Astrocyte (in vitro differentiated cells and primary cell): ENCODE measurements at places on chromosomes 7 and 10. TPM values are rescaled to one million over a fixed set of nuclear protein-coding genes. Genes with fewer than 3 reads are reported as not detected.

- H3K27ac ChIP-seq, result no peak overlapping the region
- H3K36me3 ChIP-seq, result no peaks in the 10 kb centered on the region
- no peaks in the 10 kb centered on the region for H3K27me3 ChIP-seq
- H3K4me1 ChIP-seq, result peaks cover 6% of the 10 kb centered on the region
- DNase-seq, result no peak
- H3K4me3 ChIP-seq, result no peak overlapping the region
These were observed 23.3 kb upstream of the HSPA12A start for GRCh38 chr10:116765648-116766081.

- H3K4me3 ChIP-seq, result no peak overlapping the region
- no peak overlapping the region for H3K27ac ChIP-seq
- no peak for DNase-seq
- H3K27me3 ChIP-seq, result no peaks in the 10 kb centered on the region
- H3K36me3 ChIP-seq, result no peaks in the 10 kb centered on the region
- H3K4me1 ChIP-seq, result no peaks in the 10 kb centered on the region
These were observed 304.5 kb downstream of the CCSER2 start for GRCh38 chr10:84632866-84633265.

DNA sequence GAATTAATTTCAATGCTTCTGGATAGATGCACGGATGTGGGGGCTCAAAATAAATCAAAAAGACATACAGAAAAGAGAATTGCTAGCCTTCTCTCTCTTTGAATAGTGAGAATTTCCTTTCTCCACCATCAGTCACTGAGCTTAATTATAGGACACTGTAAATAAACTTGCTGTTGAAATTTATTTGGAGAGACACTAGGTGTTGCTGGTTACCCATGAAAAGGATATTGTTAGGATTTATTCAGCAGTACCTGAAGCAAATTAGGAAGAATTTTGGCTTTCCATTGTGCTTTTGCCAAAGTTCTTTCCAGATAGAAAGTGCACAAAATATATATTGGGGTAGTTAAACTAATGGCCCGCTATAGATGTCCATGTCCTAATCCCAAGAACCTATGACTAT lies 27.6 kb downstream of the GCC1 start:
- no peaks in the 10 kb centered on the region for H3K27me3 ChIP-seq
- no peaks in the 10 kb centered on the region for H3K36me3 ChIP-seq
- H3K4me3 ChIP-seq, result no peak overlapping the region

DNA sequence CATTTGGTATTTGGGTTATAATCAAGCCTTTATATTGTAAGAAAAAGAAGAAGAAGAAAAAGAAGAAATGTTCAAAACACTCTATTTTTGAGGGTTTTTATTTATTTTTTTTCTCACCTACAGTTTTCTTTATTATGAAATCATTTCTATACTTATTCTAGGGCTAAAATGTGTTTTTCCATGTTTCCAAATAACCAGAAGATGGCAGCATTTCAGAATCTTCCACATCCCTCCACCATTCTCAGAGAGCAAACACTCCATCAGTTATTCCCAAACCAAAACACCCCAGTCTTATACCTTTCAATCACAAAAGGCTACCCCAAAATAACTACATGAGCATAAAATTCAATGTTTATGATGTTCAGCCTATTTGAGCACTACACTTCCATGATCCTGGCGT lies 38.7 kb upstream of the PPP1R17 start:
- H3K36me3 ChIP-seq, result no peaks in the 10 kb centered on the region
- H3K4me1 ChIP-seq, result no peaks in the 10 kb centered on the region
- no peaks in the 10 kb centered on the region for H3K27me3 ChIP-seq
- no peak overlapping the region for H3K27ac ChIP-seq
- no peak for DNase-seq
- H3K4me3 ChIP-seq, result no peak overlapping the region

- no peak overlapping the region for H3K27ac ChIP-seq
- no peaks in the 10 kb centered on the region for H3K27me3 ChIP-seq
- H3K4me1 ChIP-seq, result no peaks in the 10 kb centered on the region
- no peaks in the 10 kb centered on the region for H3K36me3 ChIP-seq
- no peak overlapping the region for H3K4me3 ChIP-seq
- DNase-seq, result no peak
These were observed 137.2 kb upstream of the ADARB2 start for GRCh38 chr10:1874533-1874932.

DNA sequence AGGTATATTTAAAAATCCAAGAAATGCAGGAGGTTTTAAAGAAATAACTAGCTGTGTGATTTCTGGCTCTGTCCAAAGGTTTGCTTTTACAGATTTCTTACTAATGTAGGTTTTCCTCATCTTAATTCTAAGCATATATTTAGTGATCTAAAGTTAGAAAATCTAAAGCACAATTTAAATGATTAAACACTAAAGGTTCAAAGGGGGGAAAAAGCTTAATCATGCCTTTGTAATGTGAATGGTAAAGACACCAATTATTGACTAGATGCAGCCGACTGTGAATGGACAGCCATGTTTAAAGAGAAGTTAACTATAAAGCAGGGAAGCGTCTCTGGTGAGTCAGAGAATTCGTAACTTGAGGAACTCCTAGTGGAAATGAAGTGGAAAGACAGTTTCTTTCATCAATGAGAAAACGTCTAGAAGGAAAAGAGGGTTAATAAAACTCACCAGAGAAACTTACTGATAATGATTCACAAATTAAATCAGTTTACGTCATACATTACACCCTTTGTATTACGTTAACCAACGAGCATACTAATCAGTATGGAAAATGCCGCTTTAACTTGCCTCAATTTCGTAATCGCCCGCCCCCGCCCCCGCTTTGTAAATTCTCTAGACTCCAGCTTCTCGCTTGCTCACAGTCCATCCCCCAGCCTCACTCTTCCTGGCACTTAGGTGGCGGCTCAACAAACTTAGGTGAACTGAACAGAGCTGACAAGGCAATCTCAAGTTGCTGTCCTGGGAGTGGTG lies 1.1 kb upstream of the HBP1 start:
- H3K27me3 ChIP-seq, result no peaks in the 10 kb centered on the region
- H3K36me3 ChIP-seq, result no peaks in the 10 kb centered on the region
- peak; percentile 84 for DNase-seq
- peak overlapping the region; percentile 67 for H3K4me3 ChIP-seq

- no peaks in the 10 kb centered on the region for H3K36me3 ChIP-seq
- H3K4me1 ChIP-seq, result no peaks in the 10 kb centered on the region
- H3K4me3 ChIP-seq, result no peak overlapping the region
These were observed 9.7 kb downstream of the RTKN2 start for GRCh38 chr10:62258926-62259325.

GRCh38 chr7:55160539-55160938 lies 141.7 kb downstream of the EGFR start:
- peaks cover 53% of the 10 kb centered on the region for H3K4me1 ChIP-seq
- no peaks in the 10 kb centered on the region for H3K27me3 ChIP-seq
- H3K27ac ChIP-seq, result peak overlapping the region; percentile 62
- H3K4me3 ChIP-seq, result no peak overlapping the region

DNA sequence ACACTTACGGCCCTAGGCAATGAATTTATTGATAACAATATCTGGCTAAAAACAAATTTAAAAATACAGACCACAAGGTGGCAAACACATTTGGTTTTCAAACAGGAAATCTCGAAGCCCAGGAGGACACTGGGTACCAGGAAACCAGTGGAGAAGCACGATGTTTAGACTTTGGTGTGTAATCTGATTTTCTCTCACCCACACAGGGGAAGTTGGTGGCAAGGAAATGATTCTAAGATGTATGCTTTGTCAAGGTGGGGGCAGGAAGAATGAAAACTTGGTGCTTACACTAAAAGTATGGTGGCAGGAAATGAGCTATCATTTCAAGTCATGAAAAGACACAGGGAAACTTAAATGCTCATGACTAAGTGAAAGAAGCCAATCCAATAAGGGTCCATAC lies 113.2 kb upstream of the ANKRD1 start:
- H3K4me1 ChIP-seq, result no peaks in the 10 kb centered on the region
- no peaks in the 10 kb centered on the region for H3K36me3 ChIP-seq
- no peaks in the 10 kb centered on the region for H3K27me3 ChIP-seq
- H3K4me3 ChIP-seq, result no peak overlapping the region
- no peak overlapping the region for H3K27ac ChIP-seq

GRCh38 chr10:52895059-52895458 lies 122.5 kb upstream of the MBL2 start:
- no peak for DNase-seq
- H3K36me3 ChIP-seq, result no peaks in the 10 kb centered on the region
- no peaks in the 10 kb centered on the region for H3K4me1 ChIP-seq
- H3K27me3 ChIP-seq, result no peaks in the 10 kb centered on the region
- no peak overlapping the region for H3K4me3 ChIP-seq
- H3K27ac ChIP-seq, result no peak overlapping the region

DNA sequence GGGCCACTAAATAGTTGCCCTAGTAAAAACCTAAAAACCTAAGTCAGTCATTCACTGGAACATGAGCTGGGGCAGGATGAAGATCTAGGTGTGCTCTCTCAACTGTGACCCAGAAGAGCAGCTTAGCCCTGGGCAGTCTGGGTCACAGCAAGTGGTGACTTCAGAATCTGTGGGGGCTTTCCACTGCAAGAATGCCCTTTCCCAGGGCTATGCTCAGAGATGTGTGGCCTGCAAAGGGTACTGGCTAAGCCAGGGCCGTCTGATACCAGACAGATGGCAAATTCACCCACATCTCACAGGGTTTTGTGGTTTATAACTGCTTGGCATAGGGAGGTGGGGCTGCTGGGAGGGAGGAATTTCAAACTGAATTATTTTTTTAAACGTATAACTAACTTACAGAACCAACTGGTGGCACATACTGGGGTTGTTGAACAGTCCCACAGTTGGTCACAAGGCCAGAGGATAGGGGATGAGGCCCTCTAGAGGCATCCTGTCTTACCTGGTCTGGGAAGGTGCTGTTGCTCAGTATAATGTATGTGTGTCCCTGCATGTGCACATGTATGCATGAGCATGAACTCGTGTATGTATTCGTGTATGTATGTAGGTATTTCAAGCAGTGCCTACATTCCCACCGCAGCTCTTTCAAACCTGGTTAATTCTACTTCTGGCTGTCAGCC lies 63.2 kb downstream of the PRPF18 start:
- no peaks in the 10 kb centered on the region for H3K27me3 ChIP-seq
- DNase-seq, result no peak
- no peak overlapping the region for H3K27ac ChIP-seq
- H3K4me3 ChIP-seq, result no peak overlapping the region
- H3K36me3 ChIP-seq, result peaks cover 94% of the 10 kb centered on the region
- no peaks in the 10 kb centered on the region for H3K4me1 ChIP-seq

DNA sequence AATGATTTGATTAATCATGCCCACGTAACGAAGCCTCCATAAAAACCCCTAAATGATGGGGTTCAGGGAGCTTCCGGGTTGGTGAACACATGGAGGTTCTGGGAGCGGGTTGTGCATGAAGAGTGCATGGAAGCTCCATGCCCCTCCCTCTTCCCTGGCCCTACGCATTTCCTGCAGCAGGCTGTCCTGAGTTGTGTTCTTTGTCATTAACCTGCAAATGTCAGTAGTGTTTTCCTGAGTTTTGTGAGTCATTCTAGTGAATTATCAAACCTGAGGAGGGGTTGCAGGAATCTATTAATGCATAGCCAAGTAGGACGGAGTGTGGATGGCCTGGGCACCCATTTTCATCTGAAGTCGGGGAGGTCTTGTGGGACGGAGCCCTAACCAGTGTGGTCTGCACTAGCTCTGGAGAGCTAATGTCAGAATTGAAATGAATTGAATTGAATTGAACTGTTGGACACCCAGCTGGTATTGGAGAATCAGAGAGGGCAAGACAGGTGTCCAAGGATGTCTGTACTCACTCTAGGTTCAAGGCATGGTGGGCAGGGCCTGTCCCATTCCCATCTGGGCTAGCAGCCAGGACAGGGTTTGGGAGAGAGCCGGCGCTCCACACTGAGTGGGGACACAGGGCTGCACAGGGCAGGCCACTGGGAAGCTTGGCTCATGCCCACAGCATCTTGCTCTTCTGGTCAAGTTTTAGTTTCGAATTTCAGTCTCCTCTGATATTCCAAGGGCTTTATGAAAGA lies 22.3 kb upstream of the ARHGAP22 start:
- no peak overlapping the region for H3K4me3 ChIP-seq
- no peaks in the 10 kb centered on the region for H3K36me3 ChIP-seq
- H3K27me3 ChIP-seq, result no peaks in the 10 kb centered on the region
- H3K27ac ChIP-seq, result no peak overlapping the region

DNA sequence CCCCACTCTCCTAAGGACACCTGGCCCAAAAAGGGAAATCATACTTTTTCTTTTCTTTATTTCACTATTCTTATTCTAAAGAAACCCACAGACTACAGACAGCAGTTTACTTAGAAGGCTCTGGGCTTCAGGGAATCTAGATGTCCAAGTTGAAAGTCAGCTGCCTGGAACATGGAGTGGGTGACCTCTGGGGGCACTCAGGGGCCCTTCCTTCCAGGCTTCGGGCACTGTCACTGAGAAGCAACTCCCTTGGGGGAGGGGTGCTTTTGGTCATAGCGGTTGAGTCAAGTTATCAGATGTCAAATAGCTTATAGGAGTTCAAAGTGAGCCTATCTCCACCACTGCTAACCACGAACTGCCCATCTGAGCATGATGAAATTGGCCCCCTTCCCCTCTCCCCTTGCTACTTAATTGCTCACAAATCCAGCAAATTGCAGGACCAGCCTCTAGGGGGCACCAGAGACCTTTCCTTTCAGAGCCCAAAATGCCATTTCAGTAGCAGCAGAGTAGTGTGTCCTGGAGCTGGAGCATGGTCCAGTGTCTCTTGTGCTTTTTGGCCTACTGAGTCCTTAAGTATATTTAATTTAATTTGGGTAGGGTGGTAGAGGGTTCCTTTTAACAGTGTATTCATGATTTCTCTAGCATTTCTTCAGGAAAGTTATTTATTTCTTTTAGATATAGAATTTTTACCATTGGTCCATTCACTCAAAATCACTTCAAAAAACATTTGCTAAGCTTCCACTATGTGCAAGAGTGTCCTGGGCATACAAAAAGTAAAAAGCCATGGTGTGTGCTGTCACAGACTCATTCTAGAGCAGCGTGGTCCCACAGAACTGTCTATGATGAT lies 463.8 kb downstream of the KCNMA1 start:
- H3K36me3 ChIP-seq, result no peaks in the 10 kb centered on the region
- peak; percentile 43 for DNase-seq
- H3K4me1 ChIP-seq, result peaks cover 4% of the 10 kb centered on the region
- no peaks in the 10 kb centered on the region for H3K27me3 ChIP-seq

The DEPP1 gene
- total RNA-seq, result 6.6 and 8.0 TPM in 2 replicates

The MRM2 gene
- total RNA-seq, result 22.5 and 22.6 TPM in 2 replicates

The PKD1L1 gene
- 0.31 and 0.39 TPM in 2 replicates for total RNA-seq

The HOXA5 gene
- total RNA-seq, result not detected in 2 replicates

The TSPAN15 gene
- 8.7 and 9.4 TPM in 2 replicates for total RNA-seq

The TUBB8 gene
- total RNA-seq, result not detected in 2 replicates

The CAMK1D gene
- total RNA-seq, result 23.6 and 27.4 TPM in 2 replicates
